ENCODE measurements at places on chromosomes 5 and 9.
A peak's percentile ranks its signal among the peaks of the same experiment; 100 is the strongest.

- no peak for DNase-seq
Observed at GRCh38 chr9:2427120-2427891, 194.3 kb upstream of the VLDLR start.

- no peak for DNase-seq
Observed at GRCh38 chr5:140821375-140822280, at the start of gene PCDHA5. Gene PCDHA5, plus strand, starts transcription at chr5:140821613.

DNA sequence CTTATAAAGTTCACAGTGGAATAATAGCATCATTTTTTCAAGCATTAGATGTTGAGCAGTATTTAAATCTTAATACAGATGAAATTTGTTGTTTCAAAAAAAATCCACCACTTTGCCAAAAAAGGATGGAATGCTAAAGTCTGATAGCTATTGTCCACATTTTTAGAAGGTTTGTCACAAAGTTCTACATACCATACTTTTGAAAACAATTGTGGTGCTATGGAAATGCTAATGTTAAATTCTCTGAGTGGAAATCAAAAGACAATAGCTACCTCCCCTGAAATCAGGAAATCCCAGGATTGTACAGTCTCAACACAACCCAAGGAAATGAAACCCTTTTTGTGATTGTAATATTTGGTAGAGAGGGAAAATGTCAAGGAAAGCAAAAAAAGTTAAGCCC, 19.3 kb upstream of the GRAMD2B start:
- DNase-seq = no peak

DNA sequence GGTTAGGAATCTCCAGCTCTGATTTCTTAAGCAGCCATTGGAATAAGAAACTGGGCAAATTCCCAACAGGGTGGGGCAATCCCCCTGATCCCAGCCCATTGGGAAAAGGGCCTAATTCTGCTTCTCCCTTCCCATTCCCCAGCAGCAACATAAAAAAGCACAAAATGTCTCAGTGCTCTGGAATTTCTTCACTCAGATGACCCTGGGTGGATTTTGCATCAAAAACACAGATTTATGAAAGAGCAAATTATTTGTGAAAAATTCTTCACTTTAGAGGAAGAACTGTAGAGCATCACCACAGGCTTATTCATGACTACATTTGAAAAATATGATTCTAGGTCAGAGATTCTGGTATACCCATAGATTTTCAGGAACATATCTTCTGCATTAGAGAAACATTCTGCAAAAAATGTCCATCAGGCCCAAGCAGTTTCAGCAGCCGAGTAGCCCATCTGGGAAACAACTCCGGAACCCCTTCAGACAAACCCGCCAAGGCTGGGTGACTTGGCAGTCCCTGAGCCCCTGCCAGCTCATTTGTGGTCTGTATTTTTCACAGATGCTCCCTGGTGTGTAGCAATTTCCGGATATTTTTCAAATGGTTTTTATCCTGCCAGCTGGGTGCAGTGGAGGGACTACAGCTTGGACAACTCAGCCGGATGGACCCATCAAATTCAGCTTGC, 102.1 kb upstream of the RANBP3L start:
- DNase-seq = peak; percentile 53

- no peak for DNase-seq
Observed at GRCh38 chr5:81513473-81513872, 119.5 kb upstream of the ACOT12 start.

DNA sequence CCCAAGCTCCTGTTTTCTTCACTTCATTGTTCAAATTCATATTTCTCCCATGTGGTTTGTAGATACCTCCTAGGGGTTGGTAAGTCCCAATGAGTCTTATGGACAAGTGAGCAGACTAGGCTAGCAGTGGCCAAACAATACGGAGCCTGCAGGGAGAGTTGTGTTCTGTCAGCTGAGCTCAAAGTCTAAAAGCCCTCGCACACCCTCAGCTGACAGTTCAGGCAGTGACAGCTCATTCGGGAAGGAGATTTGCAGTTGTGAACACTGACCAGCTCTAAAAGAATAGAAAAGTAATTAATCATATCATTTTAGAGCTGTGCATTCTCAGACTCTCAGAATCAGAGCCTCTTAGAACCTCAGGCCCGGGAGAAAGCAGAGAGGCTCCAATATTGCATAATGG, 95.1 kb downstream of the SH3TC2 start:
- no peak for DNase-seq

Measured in inflammatory macrophage treated with lipopolysaccharide for 4 hours (primary cell).